ENCODE measurements at places on chromosomes 7 and 10.

DNA sequence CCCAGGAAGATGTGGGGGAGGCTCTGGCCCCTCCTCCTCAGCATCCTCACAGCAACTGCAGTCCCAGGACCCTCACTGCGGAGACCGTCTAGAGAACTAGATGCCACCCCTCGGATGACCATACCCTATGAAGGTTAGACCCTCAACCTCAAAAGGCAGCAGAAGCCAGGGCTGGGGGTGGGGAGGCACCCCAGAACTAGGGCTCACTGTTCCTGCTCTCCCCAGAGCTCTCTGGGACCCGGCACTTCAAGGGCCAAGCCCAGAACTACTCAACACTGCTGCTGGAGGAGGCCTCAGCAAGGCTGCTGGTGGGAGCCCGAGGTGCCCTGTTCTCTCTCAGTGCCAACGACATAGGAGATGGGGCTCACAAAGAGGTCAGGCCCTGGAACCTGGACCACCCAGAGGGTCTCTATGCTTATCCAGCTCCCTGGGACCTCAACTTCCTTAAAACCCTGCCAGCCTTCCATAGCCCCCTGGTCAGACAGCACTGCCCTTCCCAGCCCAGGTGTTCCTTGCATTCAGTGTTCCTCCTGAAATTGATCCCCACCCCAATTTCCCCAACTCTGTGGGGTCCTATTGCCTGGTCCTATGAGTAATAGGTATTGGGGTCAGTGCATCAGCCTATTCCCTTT lies 3.7 kb downstream of the SEMA4G start:
- no peak for DNase-seq

- DNase-seq, result no peak
Measured at GRCh38 chr7:71935674-71936073, 476.5 kb downstream of the CALN1 start.

DNA sequence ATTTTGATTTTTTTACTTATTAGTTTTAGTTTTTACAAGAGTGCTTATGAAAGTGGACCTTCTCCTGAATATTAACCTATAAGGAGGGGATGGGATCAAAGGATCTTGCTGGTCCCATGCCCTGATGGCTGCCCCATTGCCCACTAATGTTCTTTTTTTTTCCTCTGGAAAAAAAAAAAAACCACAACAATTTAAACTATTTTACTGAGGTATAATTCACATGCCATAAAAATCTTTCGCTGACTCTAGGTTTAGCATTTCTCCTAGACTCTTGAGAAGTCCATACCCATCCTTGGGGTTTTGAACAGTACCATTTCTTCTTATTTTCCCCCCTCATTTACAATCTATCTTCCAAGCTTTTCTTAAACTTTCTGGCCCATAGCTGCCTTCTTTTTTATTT lies 481.8 kb downstream of the TFEC start:
- DNase-seq, result no peak

DNA sequence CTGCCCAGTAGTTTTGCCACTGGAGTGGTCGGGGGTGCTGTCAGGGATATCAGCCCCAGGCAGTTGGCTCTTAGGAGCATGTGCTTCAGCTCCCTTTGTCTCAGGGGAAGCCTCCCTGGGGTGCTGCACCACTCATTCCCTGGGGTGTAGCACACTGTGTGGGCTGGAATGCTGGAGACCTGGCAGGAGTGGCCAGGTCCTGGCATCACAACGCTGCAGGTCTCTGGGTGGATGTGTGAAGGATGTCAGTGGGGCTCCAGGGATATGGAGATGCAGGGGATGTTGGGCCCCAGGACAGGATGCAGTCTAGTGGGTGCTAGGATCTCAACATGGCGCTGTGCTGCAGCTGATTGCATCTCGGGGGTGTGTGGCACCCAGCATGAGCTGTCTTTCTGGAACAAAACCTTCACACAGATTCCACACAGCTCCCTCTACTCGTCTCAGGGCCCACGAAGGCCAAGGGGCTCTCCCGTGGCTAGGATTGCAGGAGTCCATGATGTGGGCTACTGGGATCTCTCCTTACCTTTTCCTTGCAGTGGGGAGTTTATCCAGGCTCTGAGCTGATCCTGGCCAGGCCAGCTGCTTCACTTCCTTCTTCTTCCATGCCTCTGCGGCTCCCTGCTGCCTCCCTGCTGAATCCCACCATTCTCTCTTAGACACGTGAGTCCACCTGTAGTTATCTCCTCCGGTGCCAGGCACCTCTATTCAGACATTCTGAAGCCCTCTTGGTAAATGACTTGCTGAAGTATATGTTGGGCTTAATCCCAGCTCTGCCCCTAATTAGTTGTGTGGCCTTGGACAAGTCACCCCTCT lies 295.1 kb downstream of the RPS24 start:
- DNase-seq, result no peak

GRCh38 chr10:97640868-97641811 lies 669 bp downstream of the PI4K2A start:
- DNase-seq, result no peak

DNA sequence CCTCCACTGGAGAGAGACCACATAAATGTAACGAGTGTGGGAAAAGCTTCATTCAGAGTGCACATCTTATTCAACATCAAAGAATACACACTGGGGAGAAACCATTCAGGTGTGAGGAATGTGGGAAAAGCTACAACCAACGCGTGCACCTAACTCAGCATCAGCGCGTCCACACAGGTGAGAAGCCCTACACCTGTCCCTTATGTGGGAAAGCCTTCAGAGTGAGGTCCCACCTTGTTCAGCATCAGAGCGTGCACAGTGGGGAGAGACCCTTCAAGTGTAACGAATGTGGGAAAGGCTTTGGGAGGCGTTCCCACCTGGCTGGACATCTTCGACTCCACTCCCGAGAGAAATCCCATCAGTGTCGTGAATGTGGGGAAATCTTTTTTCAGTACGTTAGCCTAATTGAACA lies 20.6 kb downstream of the FAM200A start:
- no peak for DNase-seq

GRCh38 chr7:46468753-46469356 lies 547.8 kb upstream of the IGFBP3 start:
- no peak for DNase-seq

DNA sequence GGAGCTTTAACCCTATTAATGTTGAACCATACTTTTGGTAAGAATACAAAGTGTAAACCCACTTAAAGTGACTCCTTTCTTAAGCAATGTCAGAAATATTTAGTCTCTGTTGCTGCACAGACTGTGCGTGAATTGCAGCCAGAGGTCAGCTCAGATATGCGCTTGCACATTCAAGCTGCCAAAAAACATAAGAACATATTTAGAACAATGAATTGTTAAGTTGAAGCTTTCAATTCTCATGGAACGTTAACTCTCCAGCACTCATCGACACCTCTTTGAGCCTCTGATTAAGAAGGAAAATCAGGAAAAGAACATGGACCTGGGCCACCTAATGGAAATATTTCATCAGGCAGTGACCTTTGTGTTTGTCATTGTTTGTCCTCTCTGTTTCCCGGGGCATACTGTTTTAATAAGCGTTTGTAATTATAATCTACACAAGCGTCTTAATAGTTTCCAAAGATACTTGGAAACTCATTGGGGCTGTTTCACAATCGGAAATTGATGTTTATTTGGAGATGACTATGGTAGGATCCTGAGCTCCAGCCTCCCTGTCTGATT lies 193.0 kb upstream of the CELF2 start:
- no peak for DNase-seq

- no peak for DNase-seq
Measured at GRCh38 chr10:20396205-20396604, 500.9 kb downstream of the NEBL start.

DNA sequence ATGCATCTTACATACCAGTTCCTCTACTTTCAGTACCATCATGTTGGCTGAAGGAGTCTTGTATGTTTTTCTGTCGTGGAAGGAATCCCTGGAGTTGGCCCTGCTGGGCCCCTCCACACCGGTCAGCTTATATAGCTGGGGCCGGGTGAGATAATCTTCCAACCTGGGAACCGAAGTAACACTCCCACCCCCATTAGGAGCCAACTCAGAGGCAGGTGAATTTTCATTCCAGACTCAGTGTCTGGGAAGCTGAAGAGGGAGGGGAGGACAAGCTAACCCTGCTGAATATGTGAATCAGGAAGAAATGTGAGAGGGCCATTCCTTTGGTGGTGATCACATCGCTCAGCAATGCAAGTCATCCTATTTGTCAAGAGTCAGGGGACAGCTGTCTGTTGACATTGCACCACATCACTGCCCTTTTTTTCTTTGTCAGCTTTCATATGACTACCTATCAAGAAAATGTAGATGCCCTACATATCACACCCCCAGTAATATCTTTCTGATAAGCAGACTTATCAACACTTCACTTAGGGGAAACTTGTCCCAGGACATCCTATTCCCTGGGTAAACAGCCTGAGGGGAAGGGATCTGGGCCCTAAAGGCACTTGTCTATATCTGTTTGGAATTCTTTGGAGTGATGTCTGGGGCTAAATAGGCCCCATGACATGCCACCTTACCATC lies at the start of gene ANKRD1:
TSS of gene ANKRD1 (minus strand) at position 102 of the 681 bp plus-strand sequence. CDS start at position 42, 60 bp downstream.
- no peak for DNase-seq

DNA sequence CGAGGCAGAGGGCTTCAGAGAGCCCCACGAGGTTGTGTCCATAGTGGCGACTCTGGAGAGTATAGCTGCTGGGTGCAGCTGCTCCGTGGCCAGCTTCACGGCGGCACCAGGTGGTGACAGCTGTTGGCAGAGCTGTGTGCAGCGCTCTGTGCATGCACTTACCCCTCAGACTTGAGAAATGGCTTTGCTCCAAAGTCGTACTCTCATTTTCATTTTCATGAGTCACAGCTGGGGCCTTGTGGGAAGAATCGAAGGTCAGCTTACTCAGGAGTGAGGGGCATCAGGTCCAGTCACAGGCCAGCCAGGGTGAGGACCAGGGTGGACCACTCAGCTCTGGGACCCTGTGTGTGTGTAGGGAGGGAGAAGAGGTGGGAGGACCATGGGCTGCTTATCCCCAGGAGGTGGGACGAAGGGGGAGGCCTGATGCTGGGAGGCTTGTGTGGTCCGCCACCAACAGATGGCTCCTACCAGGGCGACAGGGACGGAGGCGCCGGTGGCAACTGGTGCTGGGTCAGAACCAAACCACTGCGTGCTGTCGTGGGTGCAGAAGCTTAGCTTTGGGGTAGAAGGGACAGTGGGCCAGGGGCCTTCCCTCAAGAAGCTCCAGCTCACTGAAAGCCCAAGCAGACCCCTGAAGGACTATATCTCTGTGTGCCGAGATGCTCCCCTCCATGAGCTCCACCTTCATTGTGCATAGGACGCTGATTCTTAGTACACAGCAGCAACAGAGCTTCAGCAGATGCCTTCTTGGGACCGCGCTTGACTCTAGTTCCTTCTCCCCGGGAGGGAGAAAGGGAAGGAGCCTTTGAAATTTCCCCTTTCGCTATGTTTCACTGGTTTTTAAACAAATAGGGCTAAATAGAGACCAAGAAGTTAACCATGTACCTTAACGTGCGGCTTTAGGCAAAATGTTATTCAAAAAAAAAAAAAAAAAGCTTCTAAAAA lies 225.0 kb downstream of the CELF2 start:
- no peak for DNase-seq

DNA sequence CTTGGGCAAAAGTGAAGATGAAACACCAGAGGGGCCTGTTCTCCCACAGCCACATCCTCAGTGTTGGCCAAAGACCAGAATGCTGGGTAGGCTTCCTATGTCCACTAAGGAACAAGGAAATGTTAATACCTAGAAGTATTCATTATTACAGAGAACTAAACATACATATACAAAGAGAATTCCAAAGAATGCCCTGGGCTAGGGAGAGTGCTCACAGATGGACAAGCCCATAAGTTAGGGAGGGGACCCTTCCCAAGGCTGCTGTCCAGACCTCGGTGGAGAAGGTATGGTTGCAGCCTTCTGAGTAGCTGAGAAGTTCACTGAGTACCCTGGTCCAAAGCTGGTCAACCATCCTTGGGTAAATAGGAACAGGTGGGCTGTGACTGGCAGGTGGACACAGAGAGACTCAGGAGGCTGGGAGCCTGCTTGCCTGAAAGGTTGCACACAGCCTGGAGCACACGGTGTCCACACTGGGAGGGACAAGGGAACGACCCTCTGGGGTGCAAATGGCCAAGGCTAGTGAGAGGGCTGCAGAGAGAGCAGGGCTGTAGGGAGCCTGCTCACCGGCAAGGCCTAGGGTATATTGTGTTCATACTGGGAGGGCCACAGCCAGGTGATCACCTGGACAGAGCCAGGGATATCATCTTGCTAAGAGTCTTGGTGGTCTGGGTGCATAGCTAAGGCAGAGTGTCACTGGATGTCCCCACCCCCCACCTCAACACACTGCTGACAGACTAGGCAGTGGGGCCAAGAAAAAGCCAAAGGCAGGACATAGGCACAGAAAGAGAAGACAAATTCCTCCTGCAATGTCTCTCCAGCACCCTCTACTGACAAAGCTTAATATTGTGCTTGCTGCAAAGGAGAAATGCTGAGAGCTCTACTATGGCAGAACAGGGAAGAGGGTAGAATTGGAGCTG lies 40.3 kb downstream of the CPVL start:
- DNase-seq, result no peak

DNA sequence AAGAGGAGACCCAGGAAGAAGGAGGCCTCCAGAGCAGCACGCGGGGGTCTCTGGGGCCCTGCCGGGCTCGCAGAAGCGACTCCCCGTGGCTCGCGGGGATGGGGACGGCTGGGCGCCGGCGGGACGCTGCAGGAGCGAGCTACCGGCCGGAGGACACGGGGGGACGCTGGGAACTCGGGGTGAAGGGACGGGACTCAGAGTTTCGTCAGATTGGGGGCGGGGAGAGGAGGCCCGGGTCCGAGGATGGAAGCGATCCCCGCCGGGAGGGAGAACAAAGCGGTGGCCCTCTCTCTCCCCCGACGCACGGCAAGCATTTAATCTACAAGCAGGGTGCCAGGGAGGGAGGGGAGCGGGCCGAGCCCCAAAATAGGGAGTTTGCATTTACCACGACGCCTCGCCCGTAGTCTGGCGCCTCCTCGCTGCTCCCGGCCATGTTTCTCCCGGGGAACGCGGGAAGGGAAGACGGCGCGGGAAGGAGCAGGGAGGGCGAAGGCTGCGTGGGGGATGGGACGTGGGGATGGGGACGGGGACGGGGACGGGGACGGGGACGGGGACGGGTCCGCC lies at the start of gene PRTFDC1:
TSS of gene PRTFDC1 (minus strand) at position 464 of the 564 bp plus-strand sequence. CDS start at position 433, 31 bp downstream.
- DNase-seq, result no peak

- DNase-seq, result no peak
Measured at GRCh38 chr10:79561257-79561656, 1.1 kb upstream of the SFTPA2 start.

GRCh38 chr7:134905375-134905774 lies 80.9 kb upstream of the AGBL3 start:
- DNase-seq, result no peak

DNA sequence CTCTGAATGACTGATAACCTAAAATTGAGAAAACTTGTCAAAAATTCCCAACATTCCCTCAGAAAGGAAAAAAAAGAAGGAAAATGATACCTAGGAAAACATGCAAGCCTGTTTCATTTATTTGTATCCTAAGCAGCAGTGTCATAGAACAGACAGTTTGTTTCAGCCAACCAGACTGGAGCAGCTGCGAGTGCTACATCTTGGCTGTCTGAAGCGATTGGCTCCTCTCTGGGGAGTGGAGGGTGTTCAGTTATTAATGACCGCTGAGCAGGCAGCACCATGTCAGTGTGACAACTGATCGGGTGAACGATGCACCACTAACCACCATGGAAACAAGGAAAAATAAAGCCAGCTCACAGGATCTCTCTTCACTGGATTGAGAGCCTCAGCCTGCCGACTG lies at the start of gene LRRN3:
TSS of gene LRRN3 (plus strand) at position 282 of the 400 bp plus-strand sequence. CDS start 31,646 bp downstream, outside the sequence.
- no peak for DNase-seq

- DNase-seq, result no peak
Measured at GRCh38 chr7:40726559-40726958, 591.8 kb downstream of the SUGCT start.

Data from stimulated activated CD8-positive, alpha-beta memory T cell treated with anti-CD3 and anti-CD28 coated beads, Interleukin-15, amount 100 ng/mL, for 4 hours (primary cell).